ENCODE measurements at places on chromosomes 1 and 21.
A peak's percentile ranks its signal among the peaks of the same experiment; 100 is the strongest.

GRCh38 chr1:94004924-94005323, 95.7 kb upstream of the GCLM start:
- peak; percentile 79 for DNase-seq

DNA sequence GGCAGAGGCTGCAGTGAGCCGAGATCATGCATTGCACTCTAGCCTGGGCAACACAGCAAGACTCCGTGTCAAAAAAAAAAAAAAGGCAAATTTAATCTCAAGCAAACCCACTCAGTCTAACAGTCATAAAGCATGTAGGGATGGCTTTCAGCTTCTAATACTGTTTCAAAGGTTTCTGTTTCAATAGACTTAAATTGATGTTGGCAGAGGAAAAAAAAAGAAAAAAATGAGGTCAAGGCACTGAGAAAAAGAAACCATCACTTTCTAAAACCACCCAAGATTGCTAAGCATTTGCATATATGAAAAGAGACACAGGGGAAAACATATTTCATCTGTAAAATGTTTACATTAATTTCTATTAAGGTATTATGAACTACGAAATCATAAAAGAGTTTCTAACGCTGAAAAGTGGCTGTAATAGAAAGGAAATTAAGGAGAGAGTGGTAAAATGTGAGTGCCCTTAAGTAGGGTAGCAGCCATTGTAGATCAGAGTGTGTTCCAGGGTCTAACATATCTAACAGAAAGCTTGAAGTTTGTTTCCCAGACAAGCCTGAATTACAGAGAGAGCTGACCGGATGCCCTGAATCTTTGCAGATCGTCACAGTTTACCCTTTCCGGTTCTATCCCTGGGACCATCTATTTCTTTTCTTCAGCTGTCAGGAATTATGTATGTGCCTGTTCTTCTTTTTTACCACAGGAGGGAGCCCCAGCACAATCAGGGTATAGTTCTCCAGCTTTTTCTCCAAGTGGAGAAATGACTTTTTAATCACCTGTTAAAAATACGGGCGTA, 70.0 kb downstream of the PLD5 start:
- peak; percentile 41 for DNase-seq

- peak; percentile 56 for DNase-seq
Measured at GRCh38 chr1:217153361-217153760, 430.1 kb upstream of the ESRRG start.

- no peak for DNase-seq
Measured at GRCh38 chr1:176826265-176826664, 338.2 kb downstream of the ASTN1 start.

DNA sequence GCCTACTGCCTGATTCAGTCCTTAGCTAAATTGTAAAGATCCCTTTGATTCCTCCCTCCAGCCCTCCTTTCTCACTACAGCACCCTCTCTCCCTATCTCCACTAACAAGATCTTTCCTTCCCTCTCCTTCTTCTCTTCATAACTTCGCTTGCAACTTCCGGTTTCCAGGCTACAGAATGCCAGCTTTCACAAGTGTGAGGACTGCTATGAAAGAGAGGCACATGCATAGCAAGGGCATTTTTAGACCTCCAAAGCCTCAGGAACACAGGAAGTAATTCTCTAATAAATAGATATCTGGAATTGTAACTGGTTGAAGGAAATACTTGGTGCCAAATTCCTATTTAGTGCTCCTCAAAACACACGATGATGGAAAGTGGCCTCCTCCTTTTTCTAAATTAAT, 196.7 kb downstream of the HLX start:
- no peak for DNase-seq

GRCh38 chr1:219174460-219175211, 958 bp downstream of the LYPLAL1 start:
- DNase-seq = peak; percentile 98

- no peak for DNase-seq
Measured at GRCh38 chr1:3351449-3352298, 102.8 kb upstream of the ARHGEF16 start.

- no peak for DNase-seq
Measured at GRCh38 chr1:107879346-107879745, 85.6 kb downstream of the VAV3 start.

DNA sequence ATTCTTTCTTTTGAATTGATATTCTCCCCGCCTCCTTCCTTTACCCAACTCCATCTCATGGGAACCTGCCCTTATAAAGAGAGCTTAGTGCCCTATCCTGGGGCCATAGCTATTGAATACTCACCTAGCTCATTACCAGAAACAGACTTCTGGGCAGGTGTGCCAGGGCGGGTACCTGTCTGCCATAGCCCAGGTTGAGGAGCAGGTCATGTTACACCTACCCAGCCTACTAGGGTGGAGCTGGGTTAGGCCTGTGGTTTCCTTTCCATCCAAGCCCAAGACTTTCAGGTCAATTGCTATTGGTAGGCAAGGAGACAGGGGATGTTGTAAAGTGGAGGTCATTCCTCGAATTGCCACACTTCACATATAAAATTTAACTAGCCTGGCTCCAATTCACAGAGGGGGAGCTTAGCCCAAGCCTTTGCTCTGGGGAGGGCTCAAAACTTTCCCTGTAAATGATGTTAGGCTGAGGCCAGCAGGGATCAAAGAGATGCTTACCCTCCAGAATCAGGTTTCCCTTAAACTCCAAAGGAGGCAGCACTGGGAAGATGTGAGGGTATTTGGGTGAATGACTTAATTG, 87.1 kb upstream of the IPO9 start:
- no peak for DNase-seq
